Testis (tissue), 5 donors: ENCODE measurements at places on chromosomes 4 and X. TPM values are rescaled to one million over a fixed set of nuclear protein-coding genes. Genes with fewer than 3 reads are reported as not detected.

The CDX4 gene
- polyA plus RNA-seq: 0.21 TPM

The THAP9 gene
- polyA plus RNA-seq: 18.0 TPM

The C1GALT1C1 gene
- 23.4 TPM for polyA plus RNA-seq

The ZMAT1 gene
- polyA plus RNA-seq: 5.4 TPM

The STATH gene
- polyA plus RNA-seq: not detected

The BEX4 gene
- 90.7 TPM for polyA plus RNA-seq

The TCEAL3 gene
- 62.0 TPM for polyA plus RNA-seq
